Activated T-cell treated with anti-CD3 and anti-CD28 coated beads for 48 hours (primary cell): ENCODE measurements at places on chromosomes 3 and 15.

- DNase-seq, result no peak
Observed at GRCh38 chr3:115720983-115721382, 97.7 kb downstream of the GAP43 start.

GRCh38 chr3:143430568-143430967, 311.0 kb downstream of the CHST2 start:
- DNase-seq, result no peak

DNA sequence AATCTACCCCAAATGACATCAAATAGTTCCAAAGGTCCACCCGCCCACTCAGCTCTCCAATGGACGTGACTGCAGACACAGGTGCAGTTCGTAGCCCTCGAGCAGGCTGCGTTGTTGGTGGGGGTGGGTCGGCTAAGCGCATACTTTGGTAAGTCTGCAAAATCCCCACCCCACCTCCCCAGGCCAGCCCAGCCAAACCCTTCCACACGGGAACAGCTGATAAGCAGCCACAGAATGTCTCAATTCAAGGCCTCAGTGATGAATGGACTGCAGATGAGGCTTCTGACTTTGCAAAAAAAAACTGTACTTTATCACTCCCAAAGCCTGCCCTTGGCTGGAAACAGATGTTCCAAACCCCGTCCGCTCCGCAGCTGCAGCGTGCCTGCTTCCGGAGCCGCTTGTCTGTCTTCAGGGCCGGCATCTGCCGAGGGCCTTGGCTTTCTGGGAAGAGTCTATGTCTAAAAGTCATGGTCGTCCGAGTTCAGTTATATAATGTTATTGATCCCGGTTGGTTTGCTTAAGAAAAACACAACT, 38.2 kb downstream of the PCSK6 start:
- DNase-seq, result peak; percentile 6

GRCh38 chr15:88118741-88119140, 137.8 kb downstream of the NTRK3 start:
- no peak for DNase-seq

- no peak for DNase-seq
Observed at GRCh38 chr3:134201201-134202130, 49.2 kb downstream of the RYK start.

DNA sequence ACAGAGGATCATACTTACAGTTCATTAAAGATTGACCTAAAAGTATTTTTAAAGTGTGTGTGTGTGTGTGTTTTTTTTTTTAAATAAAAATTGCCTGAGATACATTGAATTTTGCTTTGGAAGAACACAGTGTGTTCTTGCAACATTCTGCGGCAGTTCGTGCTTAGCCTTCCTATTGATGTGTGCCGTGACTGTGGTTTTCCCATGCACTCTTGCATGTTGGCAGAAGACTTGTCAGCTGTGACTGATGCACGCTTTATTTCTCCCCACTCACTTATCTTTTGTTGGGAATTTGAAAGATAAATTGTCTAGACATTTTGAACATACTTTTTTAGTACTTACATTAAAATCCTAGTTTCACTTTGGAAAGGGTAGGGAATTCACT, 136.3 kb upstream of the LRRFIP2 start:
- no peak for DNase-seq
